ENCODE measurements at places on chromosomes 1 and 21.

DNA sequence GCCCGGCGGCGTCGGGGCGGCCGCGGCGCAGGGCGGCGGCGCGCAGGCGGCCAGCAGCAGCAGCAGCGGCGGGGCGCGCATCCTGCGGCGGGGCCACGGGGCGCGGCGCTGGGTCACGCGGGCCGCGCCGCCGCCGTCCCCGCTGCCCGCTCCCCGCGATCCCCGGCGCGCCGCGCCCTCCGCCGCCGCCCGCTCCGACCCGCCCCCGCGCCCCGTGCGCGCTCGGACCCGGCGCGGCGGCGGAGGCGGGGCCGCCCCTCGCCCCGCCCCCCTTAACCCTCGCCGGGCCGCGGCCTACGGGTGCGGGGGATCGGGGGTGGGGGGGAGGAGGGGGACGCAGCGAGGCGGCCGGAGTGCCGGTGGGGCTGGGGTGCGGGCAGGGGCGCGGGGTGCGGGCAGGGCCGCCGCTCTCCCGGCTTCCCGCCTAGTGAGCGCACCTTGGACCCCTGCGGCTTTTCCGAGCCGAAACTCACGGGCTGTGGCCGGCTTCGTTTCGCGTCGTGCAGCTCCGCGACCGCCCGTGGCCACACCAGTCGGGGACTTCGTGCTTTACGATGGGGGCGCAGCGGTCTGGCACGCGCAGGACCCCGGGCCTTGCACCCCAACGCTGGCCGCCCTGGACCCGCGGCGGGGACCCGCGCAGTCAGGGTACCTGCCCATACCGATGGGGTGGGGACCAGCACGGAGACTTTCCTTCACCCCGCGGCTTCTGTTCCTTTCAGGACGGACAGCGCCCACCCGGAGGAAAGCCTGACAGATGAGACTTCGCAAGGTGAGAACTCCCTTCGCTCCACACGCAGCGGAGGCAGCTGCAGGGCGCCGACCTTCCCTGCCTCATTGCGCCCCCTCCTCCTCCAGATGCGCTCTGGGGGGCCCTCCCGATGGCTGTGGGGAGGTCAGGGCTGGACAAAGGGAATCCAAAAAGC, at the start of gene FNDC10:
FNDC10 (minus strand) TSS at position 201 of the 926 bp plus-strand sequence; CDS start at position 81, 120 bp downstream.
- no peak for DNase-seq

DNA sequence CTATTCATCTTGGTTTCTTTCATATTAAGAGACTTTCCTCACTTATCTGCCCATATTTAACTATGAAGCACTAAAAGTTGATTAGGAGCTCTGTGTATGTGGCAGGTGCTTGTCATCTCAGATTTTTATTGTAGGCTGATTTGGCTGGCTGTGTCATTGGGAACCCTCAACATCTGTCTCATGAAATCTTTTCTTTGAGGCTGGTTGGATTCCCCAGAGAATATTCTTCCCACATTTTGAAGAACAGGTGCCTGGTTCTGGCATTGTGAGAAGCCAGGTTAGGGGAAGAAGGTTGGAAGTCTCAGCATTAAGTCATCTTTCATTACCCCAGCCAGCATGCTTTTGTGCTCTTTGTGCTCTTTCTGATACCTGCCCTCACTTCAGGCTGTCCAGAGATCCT, 37.1 kb downstream of the EEIG2 start:
- DNase-seq, result no peak

DNA sequence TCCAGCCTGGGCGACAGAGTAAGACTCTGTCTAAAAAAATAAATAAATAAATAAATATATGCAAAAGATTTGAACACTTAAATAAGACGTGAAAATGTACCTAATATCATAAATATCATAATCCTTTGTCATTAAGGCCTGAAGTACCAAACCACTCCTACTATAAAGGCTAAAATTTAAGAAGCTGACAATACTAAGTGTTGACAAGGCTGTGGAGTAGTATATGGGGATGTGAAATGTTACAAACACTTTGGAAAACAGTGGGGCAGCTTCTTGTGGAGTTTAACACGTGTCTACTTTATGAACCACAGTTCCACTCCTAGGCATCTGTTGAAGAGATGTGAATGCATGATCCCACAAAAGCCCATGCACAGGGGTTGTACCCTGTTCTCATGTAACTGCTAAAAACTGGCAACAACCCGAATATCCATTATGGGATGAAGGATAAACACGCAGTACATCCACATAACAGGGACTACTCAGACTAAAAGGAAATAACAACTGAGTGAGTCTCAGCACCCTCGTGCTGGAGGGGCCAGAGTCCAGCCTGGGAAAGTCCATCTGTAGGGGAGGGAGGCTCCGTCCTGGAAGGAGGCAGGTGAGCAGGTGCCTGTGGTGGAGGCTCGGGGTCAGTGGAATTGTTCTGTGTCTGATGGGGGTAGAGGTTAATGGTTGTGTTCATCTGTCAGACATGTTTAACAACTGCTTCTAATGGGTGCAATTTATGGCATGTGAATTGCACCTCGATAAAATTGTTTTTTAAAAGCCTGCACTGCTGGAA, 6.7 kb upstream of the SLC19A1 start:
- DNase-seq, result no peak

- DNase-seq, result no peak
Observed at GRCh38 chr1:204503122-204503912, 8.7 kb upstream of the PIK3C2B start.

- DNase-seq, result no peak
Observed at GRCh38 chr1:66383611-66384010, 150.3 kb upstream of the SGIP1 start.

- DNase-seq, result no peak
Observed at GRCh38 chr1:34928699-34929496, 552 bp downstream of the DLGAP3 start.

DNA sequence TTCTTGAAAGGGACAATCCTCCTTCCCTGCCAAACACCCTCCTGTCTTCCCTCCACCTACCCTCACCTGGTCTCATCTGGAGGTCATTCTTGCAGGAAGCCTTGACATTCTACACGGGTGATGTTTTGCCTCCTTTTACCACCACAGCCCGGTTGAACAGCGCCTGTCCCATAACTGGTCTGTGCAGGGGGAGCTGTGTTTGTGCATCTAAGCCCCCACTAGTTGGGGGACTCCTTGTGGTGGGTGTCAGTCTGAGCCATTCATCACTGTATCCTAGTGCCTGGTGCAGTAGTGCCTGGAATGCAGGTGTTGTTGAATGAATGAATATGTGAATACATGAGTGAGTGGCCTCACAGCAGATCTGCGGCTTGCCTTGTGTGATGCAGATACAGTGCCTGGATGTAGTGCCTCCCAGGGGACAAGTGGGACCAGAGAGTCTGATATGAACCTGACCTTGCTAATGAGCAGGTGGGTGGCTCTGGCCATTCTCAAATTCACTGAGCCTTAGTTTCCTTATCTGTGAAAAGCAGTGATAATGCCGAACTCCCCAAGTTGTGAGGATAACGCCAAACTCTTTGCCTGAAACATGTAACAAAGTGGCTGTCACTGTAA, 79.8 kb downstream of the OMA1 start:
- no peak for DNase-seq

DNA sequence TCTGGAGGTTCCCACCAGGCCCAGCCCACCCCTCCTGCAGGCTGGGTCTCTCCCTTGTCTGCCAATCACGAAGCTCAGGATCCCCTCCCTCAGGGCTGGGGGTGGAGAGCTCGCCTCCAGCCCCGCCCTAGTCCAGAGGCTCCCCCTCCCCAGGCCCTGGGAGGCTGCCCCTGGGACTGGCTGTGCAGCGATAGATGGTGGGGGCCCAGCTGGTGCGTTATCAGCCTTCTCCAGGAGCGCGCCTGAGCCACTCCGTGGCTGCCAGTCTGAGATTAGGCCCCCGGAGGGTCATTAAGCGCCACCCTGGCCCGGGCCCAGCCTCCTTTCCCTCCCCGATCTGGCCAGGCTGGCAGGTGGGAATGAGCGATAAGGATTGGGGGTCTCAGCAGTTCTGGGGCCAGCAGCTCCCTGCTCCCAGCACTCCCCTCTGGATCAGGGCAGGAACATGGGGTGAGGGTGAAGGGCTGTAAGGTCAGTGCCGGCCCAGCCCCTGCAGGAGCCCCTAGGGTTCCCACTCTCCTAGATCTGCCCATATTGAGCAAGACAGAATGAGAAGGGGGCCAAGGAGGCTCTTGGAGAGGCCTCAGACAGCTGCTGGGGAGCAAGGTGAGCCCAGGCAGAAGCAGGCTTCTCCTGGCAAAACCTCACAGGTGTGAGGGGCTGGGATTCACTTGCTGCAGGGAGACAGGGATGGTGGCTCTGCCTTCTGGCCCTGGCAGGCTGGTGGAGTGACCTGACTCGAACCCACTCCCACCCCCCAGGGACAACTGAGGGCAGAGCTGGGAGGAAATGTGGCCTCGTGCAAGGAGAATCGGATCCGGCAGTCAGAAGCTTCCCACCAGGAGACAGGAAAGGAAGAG, 8.5 kb downstream of the PDZK1IP1 start:
- DNase-seq, result no peak

GRCh38 chr1:99599678-99600175, 46.2 kb upstream of the PALMD start:
- no peak for DNase-seq

- no peak for DNase-seq
Observed at GRCh38 chr1:11187931-11188330, 1.2 kb upstream of the ANGPTL7 start.

DNA sequence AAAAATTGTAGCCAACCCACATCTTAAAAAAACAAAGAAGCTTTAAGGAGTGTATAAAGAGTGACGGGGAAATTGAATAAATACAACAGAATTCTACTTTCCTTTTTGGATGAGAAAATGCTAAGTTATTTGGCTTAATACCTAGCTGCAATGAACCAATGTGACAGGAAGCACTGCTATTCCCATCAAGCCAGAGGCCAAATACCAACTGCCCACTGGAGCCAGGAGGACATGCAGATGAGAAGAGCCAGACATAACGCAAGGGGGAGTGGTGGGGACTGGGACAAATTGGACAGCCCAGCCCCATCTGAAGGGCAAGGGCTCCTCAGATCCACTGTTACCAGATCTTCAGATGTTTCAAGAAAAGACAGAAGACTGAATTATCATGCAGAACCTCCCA, 25.7 kb downstream of the DNAJC11 start:
- no peak for DNase-seq

DNA sequence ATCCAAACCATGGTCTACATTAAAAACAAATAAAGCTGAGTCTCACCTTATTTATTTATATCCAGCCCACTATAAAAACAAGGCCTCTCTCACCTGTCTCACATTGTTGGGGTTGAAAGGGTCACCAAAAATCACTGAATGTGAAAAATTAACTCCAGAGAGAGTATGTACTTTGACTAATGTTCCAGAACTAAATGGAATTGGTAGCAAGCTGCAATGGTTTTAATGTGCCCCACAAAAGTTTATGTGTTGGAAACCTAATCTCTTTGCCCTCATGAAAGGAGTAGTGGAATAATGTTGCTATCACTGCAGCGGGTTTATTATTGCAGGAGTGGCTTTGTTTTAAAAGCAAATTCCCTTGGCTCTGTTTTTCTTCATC, 230.3 kb downstream of the LTN1 start:
- DNase-seq, result no peak

GRCh38 chr1:199089393-199090122, 450.7 kb downstream of the PTPRC start:
- peak; percentile 12 for DNase-seq

DNA sequence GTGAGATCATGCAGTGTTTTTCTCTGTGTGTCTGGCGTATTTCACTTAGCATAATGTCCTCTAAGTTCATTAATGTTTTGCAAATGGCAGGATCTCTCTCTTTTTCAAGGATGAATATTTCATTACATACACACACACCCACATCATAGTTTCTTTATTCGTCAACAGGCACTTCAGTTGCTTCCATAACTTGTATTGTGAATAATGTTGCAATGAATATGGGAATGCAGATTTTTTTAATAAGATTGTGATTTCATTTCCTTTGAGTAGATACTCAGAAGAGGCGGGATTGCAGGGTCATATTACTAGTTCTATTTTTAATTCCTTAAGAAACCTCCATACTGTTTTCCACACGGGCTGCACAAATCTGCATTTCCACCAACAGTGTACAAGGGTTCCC, 134.0 kb downstream of the CLEC20A start:
- DNase-seq, result no peak

- no peak for DNase-seq
Observed at GRCh38 chr1:10471411-10472219, 714 bp downstream of the DFFA start.

DNA sequence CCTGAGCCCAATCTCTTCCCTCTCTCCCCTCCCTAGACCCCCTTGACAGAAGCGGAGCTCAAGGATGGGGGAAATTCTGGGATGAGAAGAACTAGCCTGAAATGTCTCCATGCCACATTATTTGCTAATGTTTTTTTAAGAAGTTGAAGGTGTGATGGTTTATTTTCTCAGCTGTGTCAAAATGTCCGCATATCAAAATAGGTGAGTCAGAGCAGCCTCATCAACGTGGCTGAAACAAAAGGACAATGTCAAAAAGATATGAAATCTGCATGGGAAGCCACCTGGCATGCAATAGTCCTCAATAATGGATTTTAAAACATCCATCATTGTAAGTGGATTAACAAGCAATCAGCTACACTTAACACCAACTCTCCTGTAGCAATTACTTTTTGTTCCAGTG, 101.4 kb downstream of the BEND5 start:
- DNase-seq, result no peak

DNA sequence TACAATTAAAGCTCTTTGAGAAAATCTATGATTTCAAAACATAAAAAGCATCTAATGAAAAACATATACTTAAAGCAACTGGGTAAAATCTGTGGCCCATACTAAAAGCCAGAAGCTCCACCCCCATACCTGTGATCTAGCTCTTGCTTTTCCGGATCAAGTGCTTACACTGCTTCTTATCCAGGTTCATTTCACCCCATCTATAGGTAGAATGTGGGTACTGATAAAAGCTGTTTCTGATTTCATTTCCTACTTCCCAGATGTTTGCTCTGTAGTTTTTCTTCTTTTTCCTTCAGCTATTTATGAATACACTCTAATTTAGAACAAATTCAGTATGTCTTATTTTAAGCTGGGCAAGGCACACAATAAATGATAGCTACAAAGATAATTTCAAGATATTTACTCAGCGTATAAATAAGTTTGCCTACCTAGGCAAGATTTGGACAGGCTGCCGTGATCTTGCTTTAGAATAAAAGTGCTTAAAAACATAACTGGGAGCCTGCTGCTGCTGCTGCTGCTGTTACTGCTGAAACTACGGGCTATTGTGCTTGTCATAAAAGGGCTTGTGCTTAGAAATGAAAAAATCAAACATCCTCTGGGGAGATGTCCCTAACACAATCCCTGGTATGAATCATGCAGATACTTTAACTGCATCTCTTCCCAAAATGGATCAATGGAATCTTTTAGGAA, 2.1 kb downstream of the SIPA1L2 start:
- no peak for DNase-seq
